CD4-positive, alpha-beta T cell treated with Interleukin-2 at 100 ng/mL for 4 hours (primary cell): ENCODE measurements at places on chromosomes 6 and 20.

- no peak for DNase-seq
Measured at GRCh38 chr6:168363811-168364792, 44.5 kb upstream of the DACT2 start.

- no peak for DNase-seq
Measured at GRCh38 chr6:50185006-50185405, 135.3 kb upstream of the DEFB112 start.

GRCh38 chr6:137550535-137550934, 56.3 kb upstream of the OLIG3 start:
- DNase-seq: no peak

- no peak for DNase-seq
Measured at GRCh38 chr6:11931296-11932035, 80.6 kb upstream of the HIVEP1 start.

- no peak for DNase-seq
Measured at GRCh38 chr6:19865178-19865577, 28.0 kb downstream of the ID4 start.

DNA sequence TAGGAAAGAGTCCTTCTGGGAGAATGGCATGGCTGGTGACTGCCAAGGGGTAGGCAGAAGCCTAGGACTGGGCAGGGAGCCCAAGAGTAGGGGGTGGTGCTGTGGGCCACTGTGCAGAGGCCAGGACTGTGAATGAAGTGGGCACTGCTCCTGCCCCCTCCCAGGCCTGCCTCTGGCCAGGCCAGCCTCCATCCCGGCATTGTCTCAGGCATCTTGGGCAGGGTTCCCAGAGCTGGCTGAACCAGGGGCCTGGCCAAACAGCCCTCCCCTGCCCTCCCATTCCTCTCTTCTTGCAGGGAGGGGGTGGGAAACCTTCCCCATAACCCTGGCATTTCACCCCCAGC, 81.6 kb downstream of the MRPL14 start:
- no peak for DNase-seq

DNA sequence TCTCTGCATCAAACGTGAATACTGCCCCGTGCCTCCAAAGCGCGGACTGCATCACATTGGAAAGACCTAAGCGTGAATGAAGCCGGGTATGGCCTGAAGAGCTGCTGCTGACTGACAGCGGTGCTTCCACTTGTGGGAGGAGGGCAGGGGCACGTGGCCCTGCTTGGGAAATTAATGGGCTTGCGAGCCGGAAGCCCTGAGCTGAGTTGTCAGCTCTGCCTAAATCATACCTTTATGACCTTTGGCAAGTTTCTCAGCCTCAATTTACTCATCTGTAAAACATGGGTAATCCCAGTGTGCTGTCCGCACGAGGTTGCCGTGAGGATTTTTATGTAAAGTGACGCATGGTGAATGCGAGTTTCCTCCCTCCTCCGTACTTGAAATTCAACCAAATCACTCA, 67.0 kb upstream of the FOXQ1 start:
- no peak for DNase-seq

- no peak for DNase-seq
Measured at GRCh38 chr6:135329851-135330803, 149.0 kb downstream of the MYB start.

- no peak for DNase-seq
Measured at GRCh38 chr6:166595061-166595780, 8.7 kb upstream of the RAMACL start.

DNA sequence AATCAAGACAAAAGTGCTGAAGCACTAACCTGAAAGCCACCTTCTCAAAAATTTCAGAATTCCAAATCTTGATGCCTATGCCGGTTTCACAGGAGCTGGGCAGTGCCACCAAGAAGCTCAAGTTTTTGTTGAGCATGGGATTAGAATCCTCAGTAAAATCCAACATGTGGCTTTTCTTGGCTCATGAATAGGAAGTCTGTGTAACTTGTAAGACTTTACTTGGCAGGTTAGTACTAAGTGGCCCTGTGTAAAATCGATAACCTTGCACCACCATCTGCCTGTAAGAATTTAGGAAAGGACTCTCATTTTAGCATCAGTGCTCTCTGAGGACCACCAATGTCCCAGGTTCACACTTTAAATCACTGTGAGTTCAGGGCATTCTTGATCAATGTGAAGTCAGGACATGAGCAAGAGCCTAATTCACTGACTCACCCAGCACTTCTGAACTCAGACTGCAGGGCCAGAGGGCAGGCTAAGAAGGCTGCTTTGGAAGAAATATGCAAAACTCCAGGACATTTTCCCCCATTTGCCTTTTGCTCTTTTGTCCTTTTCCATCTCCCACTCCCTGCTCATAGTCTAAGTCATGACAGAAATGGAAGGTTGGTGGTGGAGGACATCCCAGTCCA, 113.2 kb downstream of the EDN1 start:
- no peak for DNase-seq

DNA sequence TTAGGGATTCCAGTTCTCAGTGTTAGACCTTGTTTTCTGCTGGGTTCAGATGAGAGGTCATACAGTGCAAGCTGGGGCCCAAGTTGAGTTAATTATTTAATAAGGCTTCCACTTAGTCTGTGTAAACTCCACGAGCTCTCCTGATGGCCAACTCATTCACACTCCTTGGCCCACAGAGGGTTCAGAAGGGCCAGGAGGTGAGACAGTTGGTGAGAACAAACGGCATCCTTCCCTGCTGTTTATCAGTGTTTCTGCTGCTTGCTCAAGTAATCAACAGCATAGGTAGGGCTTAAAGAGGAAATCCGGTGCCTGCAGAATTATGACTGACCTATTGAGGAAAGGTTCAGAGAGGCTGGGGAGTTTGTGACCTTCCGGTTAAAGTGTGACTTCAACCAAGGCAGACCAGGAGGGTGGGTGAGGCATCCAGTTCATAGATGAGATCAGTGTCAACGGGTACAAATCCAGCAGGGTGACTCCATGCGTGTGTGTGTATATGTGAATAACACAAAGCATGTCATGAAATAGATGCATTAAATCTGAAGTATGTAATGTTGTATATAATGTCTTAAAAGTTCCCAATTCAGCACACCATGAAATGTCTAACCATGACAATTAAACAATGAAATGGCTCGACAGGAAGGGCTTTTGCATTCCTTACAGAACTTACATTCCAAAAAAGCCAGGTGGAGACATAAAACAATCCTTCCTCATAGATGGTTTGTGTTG, 37.4 kb upstream of the BCAS1 start:
- no peak for DNase-seq

DNA sequence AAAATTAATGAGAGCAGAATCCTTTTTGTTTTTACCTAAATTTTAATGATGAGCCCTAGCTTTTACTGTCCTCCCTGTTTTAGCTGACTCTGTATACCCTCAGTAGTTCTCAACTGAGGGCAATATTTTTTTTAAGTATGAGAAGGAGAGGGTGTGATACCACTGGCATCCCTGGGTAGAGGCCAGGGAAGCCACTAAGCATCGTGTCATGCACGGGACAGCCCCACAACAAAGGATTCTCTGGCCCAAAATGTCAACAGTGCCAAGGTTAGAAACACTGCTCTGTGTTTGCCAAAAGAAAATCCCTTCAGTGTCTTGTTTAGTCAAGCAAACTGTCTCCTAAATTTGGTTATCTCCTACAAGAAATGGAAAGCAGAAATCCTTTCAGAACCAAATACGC, 210.4 kb downstream of the KCNQ5 start:
- DNase-seq: no peak

- no peak for DNase-seq
Measured at GRCh38 chr20:48287552-48288170, 502.4 kb upstream of the SULF2 start.

DNA sequence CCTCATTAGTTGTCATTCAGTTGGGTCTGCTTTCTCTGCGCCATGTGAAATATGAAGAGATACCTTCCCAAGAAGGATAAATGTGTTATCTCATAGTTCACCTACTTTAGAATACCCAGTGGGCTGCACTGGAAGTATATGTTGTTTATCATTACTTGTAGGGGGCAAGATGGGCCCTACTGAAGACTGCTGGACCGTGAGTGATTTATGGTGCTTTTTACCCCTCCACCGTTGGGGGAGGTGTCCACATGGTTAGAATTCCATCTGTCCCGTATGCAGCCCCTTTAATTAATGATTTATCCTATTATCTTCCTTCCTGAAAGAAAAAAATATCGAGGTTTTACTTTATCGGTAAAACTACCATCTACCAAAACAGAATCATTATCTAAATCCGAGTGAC, 97.0 kb downstream of the TSHZ2 start:
- DNase-seq: no peak

GRCh38 chr6:13668291-13668928, 43.2 kb downstream of the RANBP9 start:
- peak; percentile 38 for DNase-seq

- no peak for DNase-seq
Measured at GRCh38 chr6:112357791-112358190, 10.7 kb downstream of the RFPL4B start.
